Left lung (tissue), 14 donors: ENCODE measurements at places on chromosomes 12 and 14.
A peak's percentile ranks its signal among the peaks of the same experiment; 100 is the strongest.

DNA sequence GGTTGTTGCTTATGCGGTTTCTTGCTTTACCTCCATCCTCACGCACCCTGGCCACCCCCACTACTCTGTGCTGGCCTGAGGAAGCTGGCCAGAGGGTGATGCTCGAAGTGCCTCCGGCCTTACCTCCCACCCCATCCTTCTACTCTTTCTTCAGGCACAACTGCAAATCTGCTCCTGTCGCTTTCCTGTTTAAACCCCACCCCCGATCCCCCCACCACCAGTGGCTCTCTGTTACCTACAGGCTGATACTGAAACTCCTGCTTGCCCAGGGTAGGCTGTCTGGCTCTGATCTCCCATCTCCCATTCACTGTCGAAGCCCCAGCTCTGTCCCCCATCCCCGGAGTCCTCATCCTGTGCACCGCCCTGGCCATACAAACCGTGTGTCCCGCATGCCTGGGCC is 111.5 kb downstream of the PRMT8 start:
- DNase-seq, result no peak

GRCh38 chr12:118742431-118742830 is 238.9 kb upstream of the SRRM4 start:
- DNase-seq, result no peak

- no peak for DNase-seq
Measured at GRCh38 chr14:103186909-103187586, 63.8 kb downstream of the TNFAIP2 start.

GRCh38 chr14:30395065-30395464 is 163.9 kb upstream of the G2E3 start:
- no peak for DNase-seq

- peak; percentile 46 for DNase-seq
Measured at GRCh38 chr14:29548948-29549370, 378.7 kb downstream of the PRKD1 start.

DNA sequence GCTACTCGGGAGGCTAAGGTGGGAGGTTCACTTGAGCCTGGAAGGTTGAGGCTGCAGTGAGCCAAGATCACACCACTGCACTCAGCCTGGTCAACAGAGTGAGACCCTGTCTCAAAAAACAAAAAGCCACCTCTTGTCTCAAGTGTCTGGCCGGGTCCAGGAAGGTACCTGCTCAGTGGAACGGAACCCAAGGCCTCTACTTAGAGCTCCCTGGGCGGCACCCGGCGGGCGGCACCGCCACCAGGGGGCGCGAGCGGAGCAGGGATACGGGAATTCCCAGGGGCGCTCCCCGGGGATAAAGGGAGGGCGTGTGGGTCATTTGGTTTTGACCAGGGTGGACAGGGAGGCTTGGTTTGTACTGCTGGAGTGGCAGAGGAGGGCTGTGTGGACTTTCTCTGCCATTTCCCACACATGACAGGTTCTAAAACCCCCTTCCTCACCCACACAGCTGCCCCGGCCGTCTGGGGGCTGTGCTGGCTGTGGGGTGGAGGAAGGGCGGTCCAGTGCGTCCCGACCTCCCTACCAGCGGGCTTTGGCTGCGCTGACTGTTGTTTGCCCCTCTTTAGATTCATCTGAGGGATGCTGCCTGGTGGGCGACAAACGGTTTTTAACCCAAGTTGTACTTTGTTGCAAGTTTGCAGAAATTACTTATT is 91.4 kb downstream of the SETD3 start:
- DNase-seq, result no peak

- no peak for DNase-seq
Measured at GRCh38 chr12:27549801-27550652, 26.0 kb downstream of the PPFIBP1 start.

GRCh38 chr14:24513009-24513408 is 4.9 kb upstream of the CMA1 start:
- DNase-seq, result no peak

- DNase-seq, result no peak
Measured at GRCh38 chr12:95882080-95882479, 23.3 kb downstream of the SNRPF start.

GRCh38 chr12:131105736-131106348 is 152.1 kb downstream of the ADGRD1 start:
- DNase-seq, result peak; percentile 25

- no peak for DNase-seq
Measured at GRCh38 chr12:46364777-46365580, 7.6 kb downstream of the SLC38A2 start.

- no peak for DNase-seq
Measured at GRCh38 chr12:94180558-94181296, 32.4 kb downstream of the PLXNC1 start.

DNA sequence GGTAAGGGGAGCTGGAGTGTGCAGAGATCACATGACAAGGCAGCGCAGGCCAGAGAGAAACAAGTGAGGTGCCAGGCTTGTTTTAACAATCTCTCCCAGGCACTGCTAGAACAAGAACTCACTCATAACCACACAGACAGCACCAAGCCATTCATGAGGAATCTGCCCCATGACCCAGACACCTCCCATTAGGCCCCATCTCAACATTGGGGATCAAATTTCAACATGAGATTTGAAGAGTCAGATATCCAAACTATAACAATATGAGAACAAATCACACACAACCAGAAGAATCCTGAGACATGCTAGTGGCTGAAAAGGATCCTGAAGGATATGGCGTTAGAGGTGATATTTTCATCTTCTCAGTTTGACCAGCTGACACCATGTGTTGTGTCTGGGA is 21.9 kb downstream of the OR6J1 start:
- no peak for DNase-seq

- DNase-seq, result peak; percentile 31
Measured at GRCh38 chr12:65170209-65170881, 962 bp downstream of the LEMD3 start.

- DNase-seq, result no peak
Measured at GRCh38 chr12:65004270-65004669, 116.8 kb downstream of the WIF1 start.

GRCh38 chr14:56858422-56858821 is 48.1 kb upstream of the OTX2 start:
- DNase-seq, result no peak

GRCh38 chr12:6231359-6232268 is 31.4 kb downstream of the CD9 start:
- no peak for DNase-seq

GRCh38 chr12:69502345-69503081 is 32.3 kb downstream of the FRS2 start:
- no peak for DNase-seq

GRCh38 chr14:99402950-99403349 is 77.7 kb downstream of the SETD3 start:
- no peak for DNase-seq

DNA sequence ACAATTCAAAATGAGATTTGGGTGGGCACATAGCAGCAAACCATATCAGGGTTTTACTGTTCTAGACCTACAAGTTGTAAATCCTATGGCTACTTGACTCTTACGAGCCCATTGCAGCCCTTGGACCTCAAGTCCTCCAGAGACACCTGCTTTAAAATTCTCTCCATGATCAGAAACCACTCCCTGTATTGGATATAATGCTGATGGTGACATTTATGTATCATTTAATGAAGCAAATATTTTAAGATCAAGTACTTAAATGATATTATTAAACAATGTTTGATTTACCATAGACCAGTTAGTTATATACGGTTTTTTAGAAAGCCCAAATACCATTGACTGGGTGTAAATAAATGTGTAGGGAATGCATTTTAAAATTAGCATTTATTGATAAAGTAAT is 24.2 kb downstream of the AMDHD1 start:
- no peak for DNase-seq

DNA sequence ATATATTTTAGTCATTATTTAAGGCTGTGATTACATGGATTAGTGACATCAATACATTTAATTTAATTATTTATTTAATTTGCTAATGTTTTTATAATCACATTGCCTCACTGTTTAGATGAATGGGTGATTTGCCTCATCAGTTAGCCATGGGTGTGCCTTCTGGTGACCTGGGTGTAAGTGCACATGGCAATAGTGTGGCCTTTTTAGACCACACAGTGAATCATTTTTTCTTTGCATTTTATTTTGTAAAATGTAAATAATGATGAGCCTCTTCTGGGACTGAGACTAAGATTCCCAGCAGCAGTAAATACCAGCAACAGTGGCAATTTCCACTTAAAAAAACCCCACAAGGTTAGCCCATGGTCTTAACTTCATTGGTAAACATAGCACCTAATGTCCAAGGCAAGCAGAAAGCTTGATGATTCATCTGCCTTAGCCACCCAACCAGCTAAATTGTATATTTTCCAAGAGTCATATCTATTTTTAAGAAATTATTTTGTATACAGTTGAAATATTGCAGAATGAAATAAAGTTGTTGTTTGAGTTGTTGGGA is 235.9 kb upstream of the NOVA1 start:
- DNase-seq, result no peak

DNA sequence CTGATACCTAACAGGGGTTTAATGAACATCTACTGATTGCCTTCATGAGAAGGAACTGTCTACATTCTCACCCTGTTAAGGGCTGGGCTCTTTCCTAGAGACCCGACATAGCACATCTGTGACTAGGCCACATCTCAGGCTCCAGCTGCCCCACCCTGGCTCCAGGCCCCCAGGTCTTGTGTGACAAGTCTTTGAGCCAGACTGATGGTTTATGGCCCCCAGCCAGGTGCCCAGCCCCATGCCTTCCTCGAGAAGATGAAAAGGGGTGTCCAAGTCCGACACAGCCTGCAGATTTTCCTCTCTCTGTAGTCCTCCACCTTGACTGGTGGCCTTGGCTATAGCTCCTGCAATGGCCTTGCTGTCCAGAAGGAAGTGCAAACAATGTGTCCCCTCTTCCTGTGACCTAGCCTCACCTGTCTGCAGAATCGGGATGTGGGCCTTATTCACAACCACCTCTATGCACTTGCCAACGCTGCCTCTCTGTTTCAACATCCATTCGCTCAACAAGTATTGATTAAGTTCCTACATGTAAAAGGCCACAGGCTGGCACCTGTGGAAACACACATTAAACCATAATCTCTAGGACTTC is 4.2 kb downstream of the ACTN1 start:
- DNase-seq, result no peak

DNA sequence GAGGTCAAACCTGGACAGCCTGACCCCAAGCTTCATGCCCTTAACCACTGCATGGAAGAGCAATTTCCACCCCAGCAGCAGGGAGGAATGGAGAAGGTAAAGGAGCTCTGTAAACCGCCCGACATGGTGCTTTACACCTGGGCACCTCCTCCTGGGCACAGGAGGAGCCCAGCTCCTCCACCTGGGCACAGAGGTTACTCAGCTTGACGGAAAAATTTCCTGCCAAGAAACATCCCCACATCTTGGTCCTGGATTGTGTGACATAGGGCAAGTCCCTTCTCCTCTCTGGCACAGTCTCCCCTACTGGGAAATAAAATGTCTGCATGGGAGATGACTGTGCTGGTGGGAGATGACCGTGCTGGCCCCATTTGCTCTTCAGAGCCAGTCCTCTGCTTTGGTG is 40.8 kb downstream of the TTC7B start:
- DNase-seq, result no peak

- DNase-seq, result no peak
Measured at GRCh38 chr12:16261944-16262475, 15.5 kb downstream of the SLC15A5 start.

DNA sequence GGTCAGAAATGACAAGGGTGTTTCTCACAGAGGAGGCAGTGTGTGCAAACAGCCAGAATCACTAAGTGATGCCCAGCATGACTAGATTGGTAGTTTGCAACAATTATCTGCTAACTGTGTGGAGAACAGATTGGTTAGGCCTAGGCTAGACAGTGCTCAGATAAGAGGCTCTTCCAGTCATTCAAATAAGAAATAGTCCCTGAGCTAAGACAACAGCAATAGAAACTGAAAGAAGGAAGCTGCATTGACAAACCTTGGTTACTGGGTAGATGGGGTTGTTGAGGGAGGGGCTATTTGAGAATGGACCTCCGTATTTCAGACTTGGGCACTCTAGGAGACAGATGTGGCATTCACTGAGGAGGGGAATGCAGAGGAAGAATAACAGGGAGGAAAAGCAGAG is 255.0 kb upstream of the NPAS3 start:
- no peak for DNase-seq

DNA sequence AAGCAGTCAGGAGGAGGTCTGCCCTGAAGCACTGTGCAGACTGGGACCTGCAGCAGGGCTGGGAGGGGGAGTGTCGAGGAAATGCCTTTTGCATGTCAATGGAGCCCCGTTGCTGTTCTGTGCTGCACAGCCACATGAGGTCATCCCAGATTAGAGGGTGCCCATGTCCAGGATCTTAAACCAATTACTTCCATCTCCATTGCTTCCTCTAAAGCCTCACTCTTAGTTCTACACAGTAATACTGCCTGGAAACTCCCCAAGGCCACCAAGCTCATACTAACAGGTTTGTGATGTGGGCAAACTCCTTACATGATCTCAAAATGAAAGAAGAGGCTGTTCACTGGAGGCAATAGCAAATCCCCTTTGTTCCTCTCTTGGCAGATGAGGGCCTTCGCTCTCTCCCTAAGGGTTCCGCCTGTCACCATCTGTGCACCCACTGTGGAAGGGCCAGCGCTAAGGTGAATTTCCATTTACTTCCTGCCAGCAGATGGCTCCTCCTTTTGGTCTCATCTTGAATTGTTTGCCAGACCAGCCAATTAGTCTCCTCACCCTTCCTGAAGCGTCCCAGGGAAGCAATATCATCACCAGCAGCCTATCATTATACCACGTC is 35.4 kb upstream of the LTA4H start:
- DNase-seq, result no peak

- DNase-seq, result no peak
Measured at GRCh38 chr14:71482671-71483070, 449.6 kb upstream of the RGS6 start.

- DNase-seq, result no peak
Measured at GRCh38 chr14:21723431-21724045, 49.9 kb upstream of the OR4E1 start.

- DNase-seq, result no peak
Measured at GRCh38 chr12:89782807-89783206, 74.2 kb upstream of the ATP2B1 start.

DNA sequence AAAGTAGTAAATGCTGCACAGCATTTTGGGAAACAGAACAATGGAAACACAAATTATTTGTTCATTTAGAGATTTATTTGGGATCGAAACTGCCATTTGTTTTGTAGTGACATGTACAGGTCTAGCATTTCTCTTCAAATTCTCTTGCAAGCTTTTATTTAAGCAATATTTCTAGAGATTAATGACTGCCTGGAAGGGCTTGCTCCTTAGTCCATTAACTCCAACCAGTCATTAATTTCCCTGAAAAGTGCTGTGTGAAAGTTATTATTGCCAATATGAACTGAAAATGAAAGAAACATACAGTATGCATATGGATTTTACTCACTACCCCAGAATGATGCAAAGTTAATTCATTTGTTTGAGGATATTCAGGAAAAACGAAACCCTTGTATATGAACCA is 1349.6 kb upstream of the FLRT2 start:
- DNase-seq, result no peak

DNA sequence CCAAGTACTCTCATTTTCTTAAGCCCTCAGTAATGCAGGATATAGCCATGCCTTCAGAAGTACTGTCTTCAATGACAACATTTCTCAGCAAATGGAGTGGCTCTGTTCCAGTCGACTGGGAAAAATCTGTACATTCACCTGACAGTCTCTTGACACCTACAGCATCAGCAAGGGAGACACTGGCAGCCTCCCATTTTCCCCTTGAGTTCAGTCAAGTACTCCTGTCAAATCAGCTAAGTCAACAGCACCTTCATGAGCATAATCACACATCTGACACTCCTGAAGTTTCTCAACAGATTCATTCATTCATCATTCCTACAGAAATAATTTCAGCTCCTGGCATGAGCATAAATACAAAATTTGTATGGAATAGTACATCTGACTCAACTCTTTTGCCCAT is 46.1 kb downstream of the INTS13 start:
- no peak for DNase-seq
